ENCODE measurements at places on chromosomes 5 and 9.

- DNase-seq, result no peak
Observed at GRCh38 chr5:73985145-73985544, 359.1 kb downstream of the ARHGEF28 start.

DNA sequence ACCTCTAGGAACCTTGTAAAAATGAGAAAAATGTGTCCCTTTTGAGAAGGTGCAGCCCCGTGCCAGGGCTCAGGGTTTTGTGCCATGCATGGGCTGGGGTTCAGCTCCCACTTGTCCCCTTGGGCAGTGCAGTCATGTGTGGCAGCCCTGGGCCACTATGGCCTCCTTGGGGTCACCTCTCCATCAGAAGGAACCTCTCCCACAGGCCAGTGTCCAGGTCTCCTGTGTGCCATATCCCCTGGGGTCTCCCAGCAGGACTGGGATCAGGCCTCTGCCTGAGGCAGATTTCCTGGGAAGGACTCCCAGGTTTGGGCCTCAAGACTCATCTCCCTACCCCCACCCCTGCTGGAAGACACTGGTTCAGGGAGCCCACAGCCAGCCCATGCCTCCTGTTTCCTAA lies 189.1 kb downstream of the PAX5 start:
- no peak for DNase-seq

- DNase-seq, result no peak
Observed at GRCh38 chr9:136160995-136161610, 42.4 kb upstream of the TMEM250 start.

GRCh38 chr5:82405618-82406204 lies 127.6 kb upstream of the RPS23 start:
- no peak for DNase-seq

GRCh38 chr5:150434464-150434863 lies 15.1 kb downstream of the RPS14 start:
- no peak for DNase-seq

- no peak for DNase-seq
Observed at GRCh38 chr5:79535477-79536192, 21.7 kb upstream of the HOMER1 start.

- DNase-seq, result no peak
Observed at GRCh38 chr9:129473523-129474244, 147.2 kb downstream of the C9orf50 start.

DNA sequence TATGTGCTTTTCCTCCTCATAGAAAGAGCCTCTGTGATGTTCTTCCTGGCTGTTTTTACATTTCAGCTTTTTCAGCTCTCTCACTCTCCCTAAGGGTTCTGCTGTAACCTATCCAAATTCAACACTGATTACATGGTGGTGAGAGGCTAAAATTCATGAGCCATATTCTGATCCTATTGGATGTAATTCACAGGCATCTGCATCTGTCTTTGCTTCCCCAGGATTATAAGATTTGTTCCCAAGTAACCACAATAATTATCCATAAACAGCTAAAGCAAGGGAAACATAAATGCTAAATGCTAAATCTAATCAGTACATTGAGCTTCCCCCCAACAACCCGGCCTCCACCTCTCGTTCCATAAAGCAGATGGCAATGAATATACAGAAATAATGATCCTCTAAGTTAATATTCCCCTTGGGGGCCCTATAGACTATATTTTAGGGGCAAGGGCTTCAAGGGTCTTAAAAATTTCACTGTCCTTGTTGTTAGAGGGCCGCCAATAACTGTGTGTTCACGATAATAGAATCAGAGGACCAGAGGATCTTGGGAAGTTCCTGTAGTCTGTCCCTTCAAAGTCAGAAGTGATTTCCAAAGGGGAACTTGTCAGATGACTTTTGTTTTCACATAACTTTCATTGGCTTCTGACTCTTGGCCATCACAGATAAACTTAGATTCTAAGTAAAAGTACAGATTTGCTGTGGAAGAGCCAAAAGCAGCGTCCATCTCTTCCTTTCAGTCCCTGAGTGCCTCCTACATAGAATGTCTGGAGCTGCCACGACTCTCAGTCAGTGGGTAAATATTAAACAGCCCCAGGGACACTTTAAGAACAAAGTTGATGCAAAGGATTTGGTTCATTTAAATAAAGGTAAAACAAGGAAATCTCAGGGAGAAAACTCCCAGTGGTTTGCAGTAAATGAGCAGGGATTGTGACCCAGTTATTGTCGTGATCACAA lies 125.6 kb downstream of the ALDH1A1 start:
- DNase-seq, result no peak

GRCh38 chr5:107321906-107322305 lies 348.8 kb downstream of the EFNA5 start:
- no peak for DNase-seq

DNA sequence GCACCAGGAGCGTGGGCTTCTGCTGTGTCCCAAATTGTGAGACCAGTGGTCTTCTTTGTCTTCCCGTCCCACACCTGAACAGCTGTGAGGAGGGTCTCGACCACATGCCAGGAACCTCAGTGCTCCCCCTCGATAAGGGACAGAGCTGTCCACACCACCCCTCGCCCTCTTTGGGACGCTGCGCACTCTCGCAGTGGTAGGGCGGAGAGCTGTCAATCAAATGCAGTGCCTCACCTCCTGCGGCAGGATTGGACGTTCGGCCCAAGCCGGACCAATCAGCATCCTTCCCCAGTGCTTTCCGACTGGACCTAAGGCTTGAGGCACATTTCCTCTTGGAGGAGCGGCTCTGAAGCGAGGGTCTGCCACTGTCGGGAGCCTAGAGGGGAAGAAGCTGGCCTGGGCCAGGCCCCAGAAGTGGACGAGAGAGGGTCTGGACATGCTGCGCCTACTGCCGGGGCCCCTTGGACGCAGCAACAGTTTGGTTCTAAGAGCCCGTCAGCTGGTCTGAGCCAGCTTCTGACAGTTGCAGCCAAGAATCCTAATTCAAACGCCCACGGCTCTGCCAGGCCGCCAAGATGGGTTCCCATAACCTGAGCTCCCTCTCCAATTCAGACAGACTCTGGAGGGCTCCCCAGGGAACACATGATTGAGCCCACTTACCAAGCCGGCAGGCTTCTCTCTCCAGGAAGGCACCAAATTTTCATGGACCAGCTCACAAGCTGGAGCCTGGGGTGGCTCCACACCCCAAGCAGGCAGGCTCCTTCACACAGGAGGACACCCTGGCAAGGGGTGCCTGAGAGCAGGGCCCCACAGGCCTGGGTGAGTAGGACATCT lies 28.1 kb upstream of the ADAMTS2 start:
- no peak for DNase-seq
